ENCODE measurements at places on chromosomes 1 and 21.

GRCh38 chr1:40692429-40692895, 958 bp downstream of the NFYC start:
- no peak for DNase-seq

DNA sequence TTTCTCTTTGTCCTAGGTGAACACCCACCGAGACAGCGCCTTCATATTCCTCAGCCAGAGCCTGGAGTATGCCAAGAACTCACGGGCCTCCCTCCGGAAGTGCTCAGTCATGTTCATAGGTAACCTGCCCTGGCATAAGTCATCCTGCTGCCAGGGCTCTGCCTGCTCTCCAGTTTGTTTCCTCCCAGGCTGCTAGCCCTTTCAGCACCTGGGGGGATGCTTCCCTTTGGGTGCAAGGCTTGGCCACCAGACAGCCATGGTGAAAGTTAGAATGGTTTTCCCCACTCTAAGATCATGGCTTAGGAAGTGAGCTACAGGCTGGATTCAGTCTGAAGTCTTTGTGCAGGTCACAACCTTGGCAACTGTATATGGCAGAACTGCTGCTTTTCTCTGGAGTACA, 9.2 kb upstream of the TTC4 start:
- no peak for DNase-seq

GRCh38 chr1:3251807-3252428, 182.9 kb downstream of the PRDM16 start:
- DNase-seq = no peak

DNA sequence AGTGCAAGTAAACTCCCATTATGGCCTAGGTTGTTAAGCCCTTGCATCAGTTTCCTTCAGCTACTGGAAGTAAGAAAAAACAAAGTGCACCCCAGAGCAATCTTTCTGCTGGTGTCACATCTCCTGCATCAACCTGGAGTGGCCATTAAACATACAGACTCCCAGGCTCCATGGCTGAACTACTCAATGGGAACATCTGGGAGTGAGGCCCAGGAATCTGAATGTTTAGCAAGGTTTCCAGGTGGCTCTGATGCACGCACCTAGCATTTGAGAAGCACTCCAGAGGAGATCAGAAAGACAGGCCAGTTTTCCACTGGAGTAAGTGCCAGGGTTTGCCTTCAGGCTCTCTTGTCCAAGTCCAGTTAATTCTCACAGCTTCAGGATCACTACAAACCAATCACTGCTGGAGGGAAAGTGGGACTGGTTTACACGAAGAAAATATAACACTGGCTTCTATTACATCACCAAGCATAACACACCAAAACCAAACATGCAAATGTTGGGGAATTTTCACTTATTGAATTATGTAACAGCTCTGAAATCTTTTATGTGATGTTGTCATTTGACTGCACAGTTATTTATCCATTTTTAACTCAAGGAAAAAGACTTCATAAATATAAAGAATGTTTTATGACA, 22.3 kb upstream of the ABCA4 start:
- no peak for DNase-seq

DNA sequence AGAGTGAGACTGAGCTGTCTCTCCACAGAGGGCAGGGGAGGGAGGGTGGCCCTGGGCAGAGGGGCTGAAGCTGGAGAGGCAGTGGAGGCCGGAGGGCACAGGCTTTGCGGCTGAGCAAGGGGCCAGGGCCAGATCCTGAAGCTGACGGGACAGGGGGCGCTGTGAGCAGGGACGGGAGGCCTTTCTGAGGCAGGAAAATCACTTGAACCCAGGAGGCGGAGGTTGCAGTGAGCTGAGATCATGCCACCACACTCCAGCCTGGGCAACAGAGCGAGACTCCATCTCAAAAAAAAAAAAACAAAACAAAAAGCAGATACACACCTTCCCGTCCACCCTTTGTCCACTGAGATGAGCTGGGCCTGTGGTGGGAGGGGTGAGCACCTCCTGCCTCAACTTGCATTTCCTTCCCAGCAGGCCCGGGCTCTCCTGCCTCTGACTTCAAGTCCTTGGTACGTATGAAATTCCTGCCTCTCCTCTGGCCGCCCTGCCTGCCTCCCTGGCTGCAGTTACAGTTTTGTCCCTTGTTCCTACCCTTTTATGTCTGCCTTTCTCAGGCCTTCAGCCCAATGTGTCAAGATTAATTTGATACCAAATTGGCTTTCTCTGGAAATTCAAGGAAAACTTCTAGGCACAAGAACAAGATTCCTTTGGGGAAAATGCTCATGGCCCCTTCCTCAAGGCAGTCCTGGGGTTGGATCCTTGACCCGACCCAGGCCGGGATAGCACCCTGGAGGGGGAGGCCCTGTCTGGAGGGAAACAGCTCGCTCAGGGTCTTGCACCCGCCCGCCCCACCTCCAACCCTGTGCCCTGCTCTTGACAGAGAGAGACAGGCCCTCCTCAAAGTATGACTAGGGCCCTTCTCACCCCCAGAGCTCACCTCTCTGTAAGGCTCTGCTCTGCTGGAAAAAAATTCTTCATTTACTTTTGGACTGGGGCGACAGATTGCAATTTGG, 11.2 kb upstream of the ADAMTSL4 start:
- DNase-seq = no peak

DNA sequence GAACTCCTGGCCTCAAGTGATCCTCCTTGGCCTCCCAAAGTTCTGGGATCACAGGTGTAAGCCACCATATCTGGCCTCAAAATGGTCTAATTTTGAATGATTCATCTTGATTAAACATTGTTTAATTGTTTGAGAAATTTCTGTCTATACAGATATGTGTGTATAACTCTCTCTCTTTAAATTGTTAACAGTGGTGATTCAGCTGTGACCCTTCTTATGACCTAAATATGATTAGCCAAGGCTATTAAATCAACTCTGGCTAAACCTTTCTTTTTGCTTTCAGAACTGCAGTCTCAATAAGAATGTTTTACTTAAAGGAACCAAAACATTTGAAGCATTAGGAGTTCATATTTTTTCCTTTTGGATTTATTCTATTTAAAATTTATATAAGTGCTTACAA, 19.2 kb upstream of the B3GALT5 start:
- no peak for DNase-seq

DNA sequence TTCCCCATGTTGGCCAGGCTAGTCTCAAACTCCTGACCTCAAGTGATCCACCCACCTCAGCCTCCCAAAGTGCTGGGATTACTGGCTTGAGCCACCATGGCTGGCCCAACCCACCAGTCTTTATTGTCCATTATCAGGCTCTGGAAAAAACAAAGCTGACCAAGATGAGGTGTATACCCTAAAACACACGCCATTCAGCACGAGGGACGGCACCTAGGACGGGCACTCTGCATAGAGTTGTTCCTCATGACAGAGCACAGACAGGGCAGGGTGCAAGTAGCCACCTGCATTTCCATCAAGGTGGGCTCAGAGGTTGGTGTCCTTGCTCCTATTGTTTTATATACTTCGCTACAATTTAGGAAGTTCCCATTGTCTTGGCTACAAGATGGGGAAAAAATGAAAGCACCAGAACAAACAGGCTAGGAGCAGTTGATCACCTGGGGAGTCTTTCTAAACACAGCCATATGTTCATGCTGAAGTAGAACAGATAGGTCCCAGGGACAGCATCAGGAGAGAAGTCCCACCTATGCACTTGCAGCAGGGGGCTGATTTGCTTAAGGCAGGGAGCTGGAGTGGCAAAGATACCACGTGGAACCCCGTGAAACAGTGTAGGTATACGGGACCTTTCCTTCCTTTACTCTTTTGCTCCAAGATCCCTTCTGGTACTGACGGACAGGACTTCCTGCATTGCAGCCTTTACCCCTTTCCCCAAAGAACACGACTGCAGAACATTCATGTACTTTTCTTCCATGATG, 4.5 kb downstream of the KRTCAP2 start:
- no peak for DNase-seq

- no peak for DNase-seq
Measured at GRCh38 chr21:17105932-17106331, 406.9 kb upstream of the CXADR start.

- no peak for DNase-seq
Measured at GRCh38 chr1:181033799-181034451, at the start of gene MR1. MR1 (plus strand) TSS chr1:181033983; CDS start chr1:181034008, 25 bp downstream.

DNA sequence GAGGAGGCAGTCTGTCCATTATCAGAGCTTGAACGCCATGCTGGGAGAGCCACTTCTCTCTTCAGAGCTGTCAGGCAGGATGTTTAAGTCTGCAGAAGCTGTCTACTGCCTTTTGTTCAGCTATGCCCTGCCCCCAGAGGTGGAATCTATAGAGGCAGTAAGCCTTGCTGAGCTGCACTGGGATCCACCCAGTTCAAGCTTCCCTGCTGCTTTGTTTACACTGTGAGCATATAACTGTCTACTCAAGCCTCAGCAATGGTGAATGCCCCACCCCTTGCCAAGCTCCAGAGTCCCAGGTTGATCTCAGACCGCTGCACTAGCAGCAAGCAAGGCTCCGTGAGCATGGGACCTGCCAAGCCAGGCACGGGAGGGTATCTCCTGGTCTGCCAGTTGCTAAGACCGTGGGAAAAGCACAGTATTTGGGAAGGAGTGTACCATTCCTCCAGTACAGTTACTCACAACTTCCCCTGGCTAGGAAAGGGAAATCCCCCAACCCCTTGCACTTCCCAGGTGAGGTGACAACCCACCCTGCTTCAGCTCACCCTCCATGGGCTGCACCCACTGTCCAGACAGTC, 32.5 kb downstream of the RGS13 start:
- DNase-seq = no peak

- no peak for DNase-seq
Measured at GRCh38 chr1:4066860-4067599, 167.0 kb upstream of the C1orf174 start.

DNA sequence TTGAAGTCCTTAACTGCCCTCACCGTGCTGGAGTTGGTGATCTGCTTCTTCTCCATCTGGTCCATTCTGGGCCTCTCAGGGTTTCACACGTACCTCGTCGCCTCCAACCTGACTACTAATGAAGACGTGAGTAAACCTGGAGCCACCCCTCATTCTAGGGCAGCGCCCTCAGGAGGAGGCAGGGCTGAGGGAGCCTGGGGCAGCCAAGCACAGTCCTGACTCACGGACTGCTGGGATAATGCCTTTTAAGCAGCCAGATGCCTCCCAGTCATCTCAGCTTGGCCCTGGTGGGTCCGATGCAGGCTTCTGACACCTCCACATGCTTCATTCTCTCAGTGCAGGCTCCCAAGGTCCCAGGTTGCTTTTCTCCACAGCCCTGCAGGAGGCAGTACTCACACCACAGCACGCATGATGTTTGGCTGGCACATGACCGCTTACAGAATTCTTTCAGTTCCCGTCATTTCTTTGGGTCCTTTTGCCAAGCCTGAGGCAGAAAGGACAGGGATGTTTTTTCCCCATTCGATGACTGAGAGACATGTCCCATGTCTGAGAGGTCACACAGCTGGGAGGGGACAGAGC, 11.8 kb upstream of the SFN start:
- no peak for DNase-seq

GRCh38 chr1:226919587-226919986, 20.5 kb upstream of the COQ8A start:
- DNase-seq = no peak

All from activated T-helper 1 cell treated with anti-CD3 and anti-CD28 coated beads, Interleukin-2, amount 50 U/mL, for 16 hours (primary cell).